NCI-H187 (cell line): ENCODE measurements at places on chromosomes 5 and 9.
A peak's percentile ranks its signal among the peaks of the same experiment; 100 is the strongest.

DNA sequence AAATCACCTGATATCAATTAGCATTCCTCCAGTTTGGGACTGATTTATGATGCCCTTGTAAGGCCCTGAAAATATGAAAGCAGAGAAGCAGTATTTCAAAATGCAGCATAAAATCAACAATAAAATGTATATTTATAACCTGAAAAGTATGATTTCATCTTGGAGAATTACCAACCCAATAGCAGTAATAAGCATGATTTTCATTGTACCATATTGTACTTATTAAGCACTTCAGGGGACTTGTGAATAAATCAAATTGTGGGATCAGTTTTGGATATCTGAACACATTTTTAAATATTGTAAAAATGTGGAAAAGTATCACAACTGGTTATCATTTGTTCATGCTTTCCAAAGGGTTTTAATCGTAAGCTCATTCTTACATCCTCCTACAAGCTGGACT lies 250.8 kb downstream of the DMRT2 start:
- no peak for DNase-seq

GRCh38 chr5:59999056-59999455 lies 105.5 kb upstream of the PDE4D start:
- no peak for DNase-seq

GRCh38 chr9:112541685-112542084 lies 55.1 kb downstream of the KIAA1958 start:
- no peak for DNase-seq

- DNase-seq, result no peak
Measured at GRCh38 chr5:173625261-173625660, 8.8 kb upstream of the BOD1 start.

DNA sequence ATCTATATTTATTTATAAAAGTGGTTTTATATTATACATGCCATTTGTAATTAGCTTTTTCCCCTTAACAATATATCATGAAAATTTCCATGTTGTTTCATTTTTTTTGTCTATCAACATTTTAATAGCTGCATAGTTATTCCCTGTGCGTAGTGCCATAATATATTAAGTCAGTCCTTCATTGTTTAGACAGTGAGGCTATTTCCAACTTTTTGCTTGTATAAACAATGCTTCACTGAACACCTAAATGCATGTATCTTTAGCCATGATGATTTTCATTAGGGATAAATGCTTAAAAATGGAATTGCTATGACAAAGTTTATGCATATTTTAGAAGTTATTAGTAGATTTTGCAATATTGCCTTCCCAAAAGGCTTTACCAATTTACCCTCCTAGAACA lies 80.7 kb upstream of the STC2 start:
- DNase-seq, result no peak

- no peak for DNase-seq
Measured at GRCh38 chr5:106639488-106639887, 1031.2 kb downstream of the EFNA5 start.

DNA sequence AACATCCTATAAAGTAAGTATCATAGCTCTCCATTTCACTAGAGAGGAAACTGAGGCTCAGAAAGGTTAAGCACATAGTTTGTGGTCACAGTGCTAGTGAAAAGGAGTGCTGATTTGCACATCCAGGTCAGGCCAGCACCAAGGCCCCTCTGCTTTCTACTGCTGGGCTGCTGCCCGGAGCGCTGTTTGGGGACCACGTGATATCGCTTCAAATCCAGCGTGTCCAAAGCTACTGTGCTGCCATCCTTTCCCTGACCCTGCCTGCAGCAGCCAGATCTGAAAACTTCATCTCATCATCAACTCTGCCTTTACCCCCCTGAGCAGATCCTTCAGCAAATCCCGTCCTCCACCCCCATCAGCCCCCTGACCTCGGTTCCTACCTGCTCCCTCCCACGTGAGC lies 40.7 kb upstream of the AKNA start:
- no peak for DNase-seq

- no peak for DNase-seq
Measured at GRCh38 chr9:73049280-73049679, 96.4 kb upstream of the ALDH1A1 start.

DNA sequence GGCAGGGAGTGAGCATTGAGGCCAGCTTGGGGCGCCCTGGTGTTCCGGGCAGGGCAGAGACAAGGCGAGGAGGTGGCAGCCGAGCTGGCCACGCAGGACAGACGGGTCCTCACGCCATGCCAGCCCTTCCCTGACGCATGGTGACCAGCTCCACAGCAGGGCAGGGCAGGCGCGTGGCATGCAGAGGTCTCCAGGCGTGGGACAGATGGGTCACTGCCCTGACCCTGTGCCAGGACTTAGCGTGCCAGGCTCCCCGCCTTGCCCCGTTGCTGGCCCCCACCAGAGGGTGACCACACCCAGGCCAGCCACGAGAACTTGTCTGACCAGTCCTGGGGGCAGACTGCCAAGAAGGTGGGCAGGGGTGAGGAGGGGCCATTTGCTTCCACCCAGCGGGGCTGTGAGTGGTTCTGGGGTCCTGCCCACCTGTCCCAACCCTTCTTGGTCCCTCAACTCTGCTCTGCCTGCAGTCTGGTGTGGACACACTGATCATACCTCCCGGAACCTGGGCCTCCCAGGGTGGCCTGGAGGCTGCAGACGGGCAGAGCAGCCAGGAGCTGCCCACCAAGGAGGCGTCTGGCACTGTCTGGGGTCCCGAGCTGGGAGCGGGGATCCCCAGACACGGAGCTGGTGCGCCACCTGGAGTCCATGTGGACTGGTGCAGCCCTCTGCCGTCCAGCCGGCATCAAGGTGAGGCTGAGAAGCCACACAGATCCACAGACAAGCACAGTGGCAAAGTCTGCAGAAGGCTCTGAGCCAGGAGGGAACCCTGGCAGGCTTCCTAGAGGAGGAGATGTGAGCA lies at the start of gene RNF224:
Gene RNF224 (plus strand): TSS at position 449 of the 799 bp plus-strand sequence. CDS start 834 bp downstream, outside the sequence.
- peak; percentile 30 for DNase-seq

DNA sequence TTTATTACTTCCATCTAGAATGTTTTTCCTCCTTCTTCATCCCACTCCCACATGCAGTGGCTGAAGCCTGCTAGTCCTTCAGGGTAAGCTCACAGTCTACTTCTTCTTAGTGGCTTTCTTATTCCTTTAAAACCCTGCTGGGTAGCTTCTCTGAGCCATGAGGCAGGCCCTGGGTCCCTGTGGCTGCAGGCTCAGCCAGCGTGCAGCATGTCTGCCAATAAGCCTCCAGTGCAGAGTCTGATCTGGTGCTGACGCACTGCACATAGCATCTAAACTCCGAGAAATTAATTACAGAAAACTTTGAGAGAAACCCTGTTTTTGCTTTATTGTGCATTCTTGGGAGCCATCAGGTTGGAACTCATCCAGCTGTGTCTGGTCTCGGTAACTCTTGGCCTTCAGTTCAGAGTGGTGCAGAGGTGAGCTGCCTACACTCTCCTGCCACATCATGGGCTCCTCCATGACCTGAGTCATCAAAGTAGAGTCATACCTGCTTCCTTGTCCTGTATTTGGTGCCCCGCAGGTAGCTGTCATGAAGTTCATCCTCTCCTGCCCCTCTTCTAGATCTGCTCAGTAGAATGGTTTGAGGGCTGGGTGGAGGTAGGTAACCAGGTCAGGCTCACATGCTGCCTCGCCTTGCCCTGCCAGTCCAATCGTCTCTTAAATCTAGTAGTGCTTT lies 339.4 kb downstream of the KDM4C start:
- no peak for DNase-seq

- no peak for DNase-seq
Measured at GRCh38 chr5:149345892-149346222, 558 bp downstream of the GRPEL2 start.

DNA sequence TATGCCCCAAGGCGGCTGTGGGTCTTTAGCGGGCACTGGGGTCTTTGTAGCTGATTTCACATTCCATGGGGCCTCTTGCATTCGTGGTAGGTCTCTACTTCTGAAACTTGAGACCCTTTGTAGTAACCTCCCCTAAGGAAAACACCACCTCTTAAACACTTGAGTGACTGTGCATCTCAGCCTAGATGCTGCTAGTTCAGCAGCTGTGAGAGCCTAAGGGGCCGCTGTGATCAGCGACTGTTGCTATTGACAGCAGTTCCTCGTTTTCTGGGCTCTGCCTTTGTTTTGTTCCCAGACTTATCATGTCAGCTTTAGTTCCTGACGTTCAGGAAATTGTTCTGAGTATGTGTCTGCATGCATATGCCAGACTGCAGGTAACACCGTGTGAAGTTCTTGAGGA lies 171.2 kb downstream of the HSPA4 start:
- DNase-seq, result no peak

- DNase-seq, result no peak
Measured at GRCh38 chr5:142754031-142754430, 16.1 kb upstream of the ARHGAP26 start.
